ENCODE measurements at places on chromosomes 16 and 17. TPM values are rescaled to one million over a fixed set of nuclear protein-coding genes. Genes with fewer than 3 reads are reported as not detected.

DNA sequence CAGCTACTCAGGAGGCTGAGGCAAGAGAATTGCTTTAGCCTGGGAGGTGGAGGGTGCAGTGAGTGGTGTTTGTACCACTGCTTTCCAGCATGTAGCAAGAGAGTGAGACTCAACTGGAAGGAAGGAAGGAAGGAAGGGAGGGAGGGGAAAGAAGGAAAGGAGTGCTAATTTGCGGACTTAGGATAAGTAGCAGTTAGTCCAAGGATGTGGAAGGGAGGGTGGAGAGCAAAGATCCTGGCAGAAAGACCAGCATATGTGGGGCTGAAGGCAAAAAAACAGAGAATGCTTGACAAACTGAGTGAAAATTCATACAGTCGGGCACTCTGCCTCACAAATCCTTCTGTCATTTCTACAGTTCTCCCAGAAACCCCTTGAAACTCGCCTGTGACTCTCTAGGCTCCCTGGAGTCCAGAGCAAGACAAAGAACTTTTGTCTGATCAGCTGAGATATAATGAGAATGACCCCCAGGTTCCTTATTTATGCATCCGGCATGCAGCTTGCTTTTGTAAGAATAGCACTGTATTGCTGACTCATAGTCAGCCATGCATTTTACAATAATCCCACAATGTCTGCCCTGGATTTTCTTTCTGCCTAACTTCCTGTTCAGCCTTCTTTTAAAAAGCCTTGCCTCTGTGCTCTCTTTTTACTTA lies 31.5 kb downstream of the CDK5RAP3 start:
- DNase-seq, result peak; percentile 20

GRCh38 chr16:85667261-85667660 lies 21.5 kb downstream of the GINS2 start:
- DNase-seq, result no peak

DNA sequence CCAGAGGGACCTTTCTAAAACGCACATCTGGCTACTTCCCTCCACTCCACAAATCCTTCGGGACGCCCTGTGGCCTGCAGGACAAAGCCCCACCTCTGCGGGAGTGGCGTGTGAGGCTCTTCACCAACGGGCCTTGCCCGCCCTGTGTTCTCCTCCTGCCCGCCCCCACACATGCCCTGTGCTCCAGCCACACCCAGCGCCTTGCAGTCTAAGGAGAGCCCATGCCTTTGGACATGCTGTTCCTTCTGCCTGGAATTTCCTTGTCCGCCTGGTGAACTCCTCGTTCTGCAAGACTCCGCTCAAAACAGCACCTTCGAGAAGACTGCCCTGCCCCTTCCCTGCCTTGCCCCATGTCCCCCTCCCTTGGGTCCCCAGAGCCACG lies 7.4 kb downstream of the ELOB start:
- DNase-seq, result no peak

GNAO1 gene
- 8.1 TPM for total RNA-seq

GRCh38 chr17:35286120-35286781 lies 43.4 kb downstream of the SLFN5 start:
- DNase-seq, result no peak

- DNase-seq, result no peak
Observed at GRCh38 chr17:17022456-17022855, 19.8 kb upstream of the MPRIP start.

CACNG5 gene
- not detected for total RNA-seq

RANGRF gene
- 27.1 TPM for total RNA-seq

DNA sequence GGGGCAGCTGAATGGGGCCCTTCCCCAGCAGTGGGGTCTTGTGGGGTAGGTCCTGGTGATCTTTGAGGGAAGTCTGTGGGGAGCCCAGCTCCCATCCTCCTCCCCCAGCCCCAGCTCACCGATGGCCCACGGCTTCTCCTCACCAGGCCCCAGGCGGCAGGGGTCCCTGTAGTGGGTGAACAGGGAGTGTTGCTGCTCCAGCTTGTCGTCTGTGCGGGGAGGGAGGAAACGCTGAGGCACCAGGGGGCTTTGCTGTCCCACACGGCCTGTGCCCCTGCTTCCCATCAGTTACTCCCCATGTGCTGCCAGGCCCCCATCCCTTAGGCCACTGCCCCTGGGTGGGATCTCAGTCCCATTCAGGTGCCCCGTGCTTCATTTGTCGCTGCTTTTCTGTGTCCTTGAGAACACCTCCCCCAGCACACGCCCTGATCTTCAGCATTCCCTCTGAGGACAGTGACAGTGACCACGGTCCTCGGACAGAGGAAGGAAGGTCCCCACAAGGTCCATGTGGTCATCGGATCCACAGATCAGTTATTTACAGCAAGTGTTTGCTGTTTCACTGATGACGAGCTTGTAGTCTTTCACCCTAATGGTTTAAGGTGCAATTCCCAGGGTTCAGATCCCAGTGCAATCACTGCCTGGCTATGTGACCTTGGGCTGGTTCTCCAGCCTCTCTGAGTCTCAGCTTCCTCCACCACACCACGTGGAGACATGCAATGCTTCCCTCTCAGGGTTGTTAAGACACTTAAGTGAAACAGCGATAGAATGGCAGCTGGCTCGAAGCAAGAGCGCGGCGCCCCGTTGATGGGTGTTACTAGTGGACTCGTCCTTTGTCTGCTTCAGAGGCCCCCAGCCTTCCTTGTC lies 53.1 kb downstream of the PRMT7 start:
- no peak for DNase-seq

DNA sequence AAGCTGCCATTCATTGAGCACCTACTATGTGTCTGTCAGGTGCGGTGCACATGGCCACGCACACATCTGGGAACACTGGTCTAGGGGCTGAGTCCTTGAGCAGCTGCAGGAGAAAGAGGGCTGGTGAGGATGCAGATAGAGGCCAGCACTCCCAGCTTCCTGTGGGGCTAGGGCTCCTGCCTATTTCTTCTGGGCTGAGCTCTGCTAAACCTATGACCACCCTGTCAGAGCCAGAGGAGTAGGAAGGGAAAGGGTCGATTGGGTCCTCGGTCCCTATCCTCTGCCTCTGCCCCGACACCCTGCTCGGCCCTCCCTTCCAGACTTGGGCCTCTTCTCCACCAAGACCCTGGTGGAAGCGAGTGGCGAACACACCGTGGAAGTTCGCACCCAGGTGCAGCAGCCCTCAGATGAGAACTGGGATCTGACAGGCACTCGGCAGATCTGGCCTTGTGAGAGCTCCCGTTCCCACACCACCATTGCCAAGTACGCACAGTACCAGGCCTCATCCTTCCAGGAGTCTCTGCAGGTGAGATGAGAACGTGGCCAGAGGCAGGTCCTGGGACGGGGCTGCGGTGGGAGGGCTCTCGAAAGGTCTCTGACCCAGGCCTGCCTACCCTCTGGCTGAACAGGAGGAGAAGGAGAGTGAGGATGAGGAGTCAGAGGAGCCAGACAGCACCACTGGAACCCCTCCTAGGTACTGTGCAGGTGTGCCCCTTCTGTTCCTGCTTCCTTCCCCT lies 4.0 kb upstream of the TMEM88 start:
- no peak for DNase-seq

DNA sequence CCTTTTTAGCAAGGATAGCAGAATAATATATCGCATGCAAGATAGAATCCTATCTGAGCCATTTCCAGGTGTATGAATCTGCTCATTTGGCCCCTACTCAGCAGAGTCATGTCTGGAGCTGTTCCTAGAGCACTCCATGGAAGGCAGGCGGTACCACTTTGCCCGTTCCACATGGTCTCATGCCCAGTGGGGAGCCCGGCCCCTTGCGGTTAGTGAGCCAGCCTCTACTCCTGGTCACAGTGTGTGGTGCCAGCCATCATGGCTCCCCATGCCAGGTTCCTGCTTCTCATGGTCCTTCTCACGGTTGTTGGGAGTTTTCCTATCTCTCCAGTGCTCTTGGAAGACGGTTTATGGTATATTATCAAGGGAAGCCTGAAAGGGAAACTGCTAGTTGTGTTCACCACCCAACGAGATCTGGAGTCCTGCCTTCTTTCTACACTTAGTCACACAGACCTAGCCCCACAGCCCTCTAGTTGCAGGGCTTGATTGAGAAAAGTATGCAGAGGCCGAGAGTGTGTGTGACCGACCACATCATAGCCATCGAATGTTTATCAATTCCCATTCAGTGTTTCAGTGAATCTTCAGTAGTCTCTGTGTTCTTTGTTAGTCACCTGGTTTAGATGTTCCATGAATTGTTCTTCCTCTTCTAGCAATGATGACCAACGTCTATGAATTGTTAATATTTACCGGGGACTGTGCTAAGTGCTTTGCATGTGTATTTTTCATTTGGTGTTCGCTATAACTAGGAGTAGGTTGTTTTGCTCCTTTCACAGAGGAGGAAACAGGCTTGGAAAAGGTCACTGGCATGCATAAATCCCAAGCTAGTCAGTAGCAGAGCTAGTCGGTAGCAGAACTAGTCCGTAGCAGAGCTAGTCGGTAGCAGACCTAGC lies 9.6 kb downstream of the JPT2 start:
- no peak for DNase-seq

GRCh38 chr16:85675251-85675874 lies 13.4 kb downstream of the GINS2 start:
- no peak for DNase-seq

DRC3 gene
- 2.8 TPM for total RNA-seq

AATK gene
- total RNA-seq, result 12.0 TPM

DNA sequence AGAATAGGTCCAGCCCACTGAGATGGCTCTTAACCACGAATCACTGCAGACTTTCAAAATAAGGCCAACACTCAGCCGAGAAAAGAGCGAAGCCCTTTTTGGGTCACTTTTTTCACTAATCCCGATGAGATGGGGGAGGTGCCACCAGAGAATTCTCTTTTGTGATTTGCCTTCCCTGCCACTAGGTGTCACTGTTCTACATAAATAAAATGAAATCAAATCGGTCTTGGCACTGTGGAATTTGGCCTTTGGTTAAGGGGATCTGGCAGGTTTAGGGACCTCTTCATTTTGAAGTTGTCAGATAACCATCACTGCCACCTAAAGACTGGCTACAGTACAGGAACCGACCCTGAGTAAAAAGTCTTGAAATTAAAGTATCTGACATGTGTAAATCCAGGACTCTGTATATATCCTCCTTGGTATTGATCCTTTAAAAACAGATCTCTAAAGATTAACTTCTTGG lies 147.0 kb downstream of the HS3ST4 start:
- no peak for DNase-seq

- no peak for DNase-seq
Observed at GRCh38 chr17:51346218-51346982, 86.1 kb downstream of the UTP18 start.

DNA sequence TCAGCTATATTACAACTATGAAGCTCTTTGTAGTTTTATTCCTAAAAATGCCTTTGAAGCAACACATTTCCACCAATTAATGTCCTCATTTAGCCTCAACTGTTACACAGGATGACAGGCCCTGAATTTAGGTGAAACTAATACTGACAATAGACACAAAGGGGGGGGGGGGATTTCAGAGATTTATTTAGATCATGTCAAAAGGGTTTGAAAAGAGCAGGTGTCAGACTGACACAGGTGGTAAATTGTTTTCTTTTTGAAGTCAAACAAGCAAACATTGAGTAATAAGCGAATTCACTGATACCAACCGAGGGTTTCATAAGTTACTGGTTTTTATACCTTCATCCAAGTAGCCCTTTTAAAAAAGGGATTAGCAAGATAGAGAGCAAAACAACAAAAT lies 40.8 kb downstream of the KANSL1 start:
- no peak for DNase-seq

GRCh38 chr17:45383003-45383402 lies 49.7 kb downstream of the ARHGAP27 start:
- no peak for DNase-seq

PRSS33 gene
- not detected for total RNA-seq

- DNase-seq, result no peak
Observed at GRCh38 chr16:69157196-69157595, 24.7 kb downstream of the UTP4 start.

GRCh38 chr17:74198694-74199093 lies 4.8 kb upstream of the RPL38 start:
- DNase-seq, result no peak

DNA sequence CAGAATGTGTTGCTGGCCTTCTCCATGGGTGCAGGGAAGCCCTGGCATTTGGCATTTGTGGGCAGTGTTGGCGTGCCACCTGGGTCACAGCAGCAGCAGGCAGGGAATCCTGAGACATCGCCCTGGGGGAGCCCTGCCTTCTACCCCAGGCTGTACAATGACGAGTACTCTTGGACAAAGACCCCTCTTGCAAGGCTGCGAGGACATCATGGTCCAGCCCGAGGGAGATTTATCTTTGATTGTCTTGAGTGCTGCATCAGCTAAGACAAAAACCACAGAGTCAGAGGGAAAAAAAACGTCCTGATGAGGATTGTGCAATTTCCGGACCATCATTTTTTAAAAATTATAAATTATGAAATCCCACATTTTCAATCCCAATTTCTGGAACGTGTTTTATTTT lies 3.7 kb downstream of the CRISPLD2 start:
- DNase-seq, result no peak

DNA sequence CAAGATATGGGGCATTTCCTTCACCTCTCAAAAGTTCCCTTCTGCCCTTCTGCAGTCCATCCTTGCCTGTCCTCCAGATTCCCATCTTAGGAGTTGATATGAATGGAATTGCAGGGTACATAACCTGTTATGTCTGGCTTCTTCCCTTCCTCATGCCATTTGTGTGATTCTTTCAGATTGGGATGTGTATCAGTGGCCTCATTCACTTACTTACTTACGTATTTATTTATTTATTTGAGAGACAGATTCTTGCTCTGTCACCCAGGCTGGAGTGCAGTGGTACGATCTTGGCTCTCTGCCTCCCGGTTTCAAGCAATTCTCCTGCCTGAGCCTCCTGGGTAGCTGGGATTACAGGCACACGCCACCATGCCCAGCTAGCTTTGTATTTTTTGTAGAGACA lies 6.2 kb upstream of the TMEM94 start:
- DNase-seq, result no peak

- peak; percentile 19 for DNase-seq
Observed at GRCh38 chr17:751269-752001, 629 bp downstream of the GEMIN4 start.

DNA sequence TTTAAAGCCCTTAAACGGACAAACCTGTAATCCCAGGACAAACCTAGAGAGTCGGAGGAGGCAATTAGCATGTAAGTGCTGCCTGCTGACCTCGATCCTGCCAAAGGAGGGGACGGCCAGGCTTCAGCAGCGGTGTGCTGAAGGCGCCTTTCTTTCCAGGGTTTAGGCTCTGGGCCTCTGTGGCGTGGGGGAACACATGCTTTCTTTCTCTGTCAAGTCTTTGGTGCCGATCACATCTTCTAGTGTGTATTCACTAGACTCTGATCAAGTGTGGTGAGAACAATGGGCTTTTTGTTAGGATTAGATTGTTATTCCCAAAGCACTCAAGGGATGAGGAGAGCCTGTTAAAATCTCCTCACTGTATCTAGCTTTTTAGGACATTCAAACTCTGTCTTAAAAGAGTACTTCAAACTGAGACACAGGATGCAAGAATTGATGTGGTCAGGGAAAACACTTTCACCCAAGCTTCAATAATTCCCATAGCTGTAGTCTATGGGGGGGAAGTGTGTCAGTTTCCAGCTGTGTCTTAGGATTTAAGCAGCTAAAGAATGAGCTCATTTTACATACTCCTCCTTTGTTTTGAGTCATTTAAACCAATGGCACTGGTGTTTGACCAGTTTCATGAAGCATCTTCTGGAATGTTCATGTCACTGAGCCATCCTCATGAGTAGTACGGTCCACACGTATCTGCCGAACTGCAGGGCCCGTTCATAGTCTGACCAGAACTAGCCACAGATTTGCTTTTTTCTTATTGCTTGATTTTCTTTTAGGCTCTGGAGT lies 51.2 kb downstream of the RPA1 start:
- no peak for DNase-seq
